ENCODE measurements at places on chromosomes 6 and 20.
A peak's percentile ranks its signal among the peaks of the same experiment; 100 is the strongest.

DNA sequence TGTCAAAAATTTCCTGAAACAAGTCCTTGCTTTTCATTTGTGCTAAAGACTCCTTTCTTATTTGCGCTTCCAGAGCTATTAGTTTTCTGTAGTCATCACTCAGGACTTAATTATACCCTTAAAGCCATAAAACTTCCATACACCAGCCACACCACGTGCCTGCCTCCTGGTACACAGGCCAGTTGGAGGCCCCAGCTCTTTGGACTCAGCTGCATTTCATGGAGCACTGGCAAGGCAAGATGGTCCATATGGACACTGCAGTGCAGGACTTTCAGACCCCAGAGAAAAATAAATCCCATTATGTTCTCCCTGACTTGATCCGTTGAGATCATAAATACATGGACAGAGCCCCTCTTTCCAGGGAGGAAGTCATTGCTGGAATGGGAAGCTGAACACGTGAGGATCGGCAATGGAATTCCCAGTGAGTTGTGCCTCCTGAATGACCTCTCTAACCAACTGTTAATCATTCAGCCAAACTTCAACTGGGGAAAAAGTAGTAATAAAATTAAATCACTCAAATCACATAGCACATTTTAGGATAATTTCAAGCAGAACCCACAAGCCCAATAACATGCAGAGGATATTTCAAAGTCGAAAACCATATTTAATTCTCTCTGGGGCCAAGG lies 173.1 kb downstream of the HACE1 start:
- DNase-seq: no peak

DNA sequence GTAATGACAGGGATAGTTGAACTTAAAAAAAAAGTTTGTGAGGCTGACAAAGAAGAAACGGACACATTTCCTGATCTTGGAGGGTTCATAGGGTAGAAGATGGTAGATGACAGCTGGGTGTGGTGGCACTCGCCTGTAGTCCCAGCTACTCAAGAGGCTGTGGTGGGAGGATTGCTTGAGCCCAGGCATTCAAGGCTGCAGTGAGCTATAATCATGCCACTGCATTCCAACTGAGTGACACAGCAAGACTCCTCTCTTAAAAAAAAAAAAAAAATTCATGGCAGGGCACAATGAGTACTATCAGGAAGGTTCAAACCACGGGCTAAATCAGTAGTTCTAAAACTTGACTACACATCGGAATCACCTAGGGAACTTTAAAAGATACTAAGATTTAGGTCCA lies 2.0 kb upstream of the MICA start:
- no peak for DNase-seq

DNA sequence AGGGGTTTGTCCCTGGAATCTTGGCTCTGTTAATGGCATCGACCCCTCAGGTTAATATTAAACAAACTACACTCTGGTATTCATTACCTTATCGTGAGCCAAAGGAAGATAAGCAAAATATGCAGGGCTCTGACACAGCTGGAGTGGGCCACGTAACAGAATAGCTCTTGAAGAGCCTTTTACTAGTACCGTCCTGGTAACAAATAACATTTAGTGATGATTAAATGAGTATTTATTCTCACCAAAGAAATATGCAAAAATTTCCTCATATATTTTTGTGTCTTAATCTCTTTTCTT lies 20.1 kb upstream of the UTRN start:
- no peak for DNase-seq

GRCh38 chr20:63456429-63457284 lies 15.8 kb downstream of the KCNQ2 start:
- no peak for DNase-seq

DNA sequence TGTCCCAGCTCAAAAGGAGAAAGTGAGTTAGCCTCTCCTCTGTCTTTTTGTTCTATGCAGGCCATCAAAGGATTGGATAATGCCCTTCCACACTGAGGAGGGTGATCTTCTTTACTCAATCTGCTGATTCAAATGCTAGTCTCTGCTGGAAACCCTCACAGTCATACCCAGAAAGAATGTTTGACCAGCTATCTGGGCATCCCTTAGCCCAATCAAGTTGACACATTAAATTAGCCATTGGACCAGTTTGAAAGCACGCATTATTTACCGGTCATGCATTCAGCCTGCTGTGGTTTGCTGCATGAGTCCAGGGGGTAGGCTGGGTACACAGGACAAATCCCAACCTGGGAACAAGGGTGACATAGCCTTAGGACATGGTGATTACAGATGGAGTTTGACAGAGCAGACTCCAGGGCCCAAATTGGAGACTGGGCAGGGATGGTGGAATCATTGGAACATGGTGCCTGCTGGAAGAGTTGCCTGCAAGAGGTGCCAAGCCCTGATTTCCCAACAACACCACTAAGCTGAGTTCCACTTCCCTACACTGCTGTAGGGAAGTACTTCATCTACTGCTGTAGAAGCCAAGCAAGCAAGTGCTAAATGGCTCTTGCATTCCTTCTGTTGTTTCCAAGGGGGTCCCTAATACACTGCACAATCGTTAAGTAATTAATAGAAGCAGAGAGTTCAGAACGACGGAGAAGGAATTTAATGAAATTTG lies 87.7 kb downstream of the RNF182 start:
- no peak for DNase-seq

GRCh38 chr20:17936286-17936760 lies 32.3 kb downstream of the SNX5 start:
- no peak for DNase-seq

DNA sequence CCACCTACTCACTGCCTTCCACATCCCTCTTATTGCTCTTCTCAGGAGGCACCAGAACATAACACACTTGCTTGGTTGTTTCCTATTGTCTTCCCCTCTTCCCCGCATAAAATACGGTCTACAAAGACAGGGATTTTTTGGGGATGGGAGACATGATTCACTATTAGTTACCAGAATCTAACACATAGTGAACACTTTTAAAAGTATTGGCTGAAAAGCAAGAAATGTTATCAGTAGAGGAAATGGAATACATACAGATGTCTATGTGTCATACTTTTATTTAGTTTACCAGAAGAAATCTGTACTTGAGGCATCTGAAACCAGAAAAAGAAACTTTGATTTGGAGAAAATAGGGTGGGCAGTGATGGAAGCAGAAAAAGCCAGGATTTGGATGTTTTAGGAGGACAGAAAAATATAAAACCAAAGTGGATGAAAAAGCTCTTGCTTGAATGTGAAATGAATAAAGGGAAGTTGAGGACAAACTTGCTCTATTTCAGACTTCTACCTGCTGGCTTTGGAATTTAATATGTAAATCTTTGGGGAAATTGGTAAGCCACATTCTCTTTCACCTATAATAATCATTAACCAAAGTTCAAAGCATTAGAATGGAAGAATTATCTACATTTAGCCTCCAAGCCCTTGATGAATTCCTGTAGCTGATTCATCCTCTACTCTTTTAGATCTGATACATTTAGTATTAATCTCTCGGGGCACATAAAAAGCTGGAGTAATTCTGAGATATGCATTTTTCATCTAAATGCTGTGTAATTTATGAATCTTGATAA lies 82.6 kb downstream of the DOK5 start:
- no peak for DNase-seq

- no peak for DNase-seq
Observed at GRCh38 chr20:48128436-48128835, 343.2 kb upstream of the SULF2 start.

DNA sequence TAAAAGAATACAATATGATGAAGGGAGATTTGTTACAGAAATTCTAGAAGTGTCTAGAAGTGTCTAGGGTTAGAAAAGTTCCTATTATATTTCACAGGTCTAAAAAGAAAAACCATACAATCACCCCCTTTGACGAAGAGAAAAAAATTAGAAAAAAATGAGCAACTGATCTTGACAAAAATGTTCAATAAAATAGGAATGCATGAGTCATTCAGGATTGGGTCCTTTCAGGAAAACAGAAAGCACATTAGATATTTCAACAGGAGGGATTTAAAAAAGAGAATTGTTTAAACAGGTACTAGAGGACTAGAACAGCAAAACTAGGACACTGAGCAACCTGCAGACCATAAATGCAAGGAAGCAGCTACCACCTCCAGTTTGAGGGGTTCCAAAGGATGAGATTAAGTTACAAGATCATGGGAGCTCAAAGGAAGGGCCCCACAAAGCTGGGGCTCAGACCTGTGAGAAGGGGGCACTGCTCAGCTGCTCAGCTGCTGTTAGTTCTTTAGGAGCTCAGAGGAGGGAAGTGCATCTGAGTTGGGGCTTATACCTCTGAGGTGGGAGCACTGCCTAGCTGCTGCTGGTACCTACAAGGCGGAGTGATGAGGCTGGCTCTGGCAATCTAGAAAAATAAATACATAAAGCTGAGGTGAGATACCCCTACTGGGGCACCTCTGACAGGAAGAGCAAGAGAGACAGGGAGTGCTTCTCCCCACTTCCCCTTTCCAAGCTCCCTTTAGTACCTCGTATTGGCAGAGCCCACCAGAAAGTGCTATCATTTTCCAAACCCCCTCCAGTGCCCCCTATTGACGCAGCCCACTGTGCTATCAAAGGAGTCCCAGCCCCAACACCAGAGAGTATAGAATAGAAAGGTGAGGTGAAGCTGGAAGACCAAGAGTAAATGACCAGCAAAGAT lies 27.1 kb upstream of the BEND6 start:
- no peak for DNase-seq

DNA sequence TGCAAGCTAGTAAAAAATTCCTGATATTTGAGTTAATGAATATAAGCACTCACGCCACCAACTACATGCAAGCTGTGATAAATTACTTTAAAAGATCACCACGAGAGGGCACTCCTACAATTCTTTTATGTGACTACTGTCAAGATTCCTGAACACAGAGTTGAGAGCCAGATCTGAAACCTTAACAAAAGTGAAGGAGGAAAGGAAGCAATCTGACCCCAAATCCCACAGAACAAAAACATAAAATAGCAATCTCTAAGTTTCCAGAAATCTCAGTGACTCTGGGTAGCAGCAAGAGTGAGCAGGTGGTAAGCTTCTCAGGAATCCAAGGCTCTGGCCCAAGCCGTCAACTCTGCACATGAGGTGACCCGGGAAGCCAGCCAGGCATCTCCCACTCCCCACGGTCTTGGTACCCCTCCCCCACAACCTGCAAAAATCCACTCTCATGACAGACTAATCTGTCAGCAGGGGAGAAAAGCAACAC lies 55.1 kb downstream of the STAU1 start:
- DNase-seq: no peak

GRCh38 chr6:146077992-146078391 lies 49.1 kb downstream of the GRM1 start:
- no peak for DNase-seq

DNA sequence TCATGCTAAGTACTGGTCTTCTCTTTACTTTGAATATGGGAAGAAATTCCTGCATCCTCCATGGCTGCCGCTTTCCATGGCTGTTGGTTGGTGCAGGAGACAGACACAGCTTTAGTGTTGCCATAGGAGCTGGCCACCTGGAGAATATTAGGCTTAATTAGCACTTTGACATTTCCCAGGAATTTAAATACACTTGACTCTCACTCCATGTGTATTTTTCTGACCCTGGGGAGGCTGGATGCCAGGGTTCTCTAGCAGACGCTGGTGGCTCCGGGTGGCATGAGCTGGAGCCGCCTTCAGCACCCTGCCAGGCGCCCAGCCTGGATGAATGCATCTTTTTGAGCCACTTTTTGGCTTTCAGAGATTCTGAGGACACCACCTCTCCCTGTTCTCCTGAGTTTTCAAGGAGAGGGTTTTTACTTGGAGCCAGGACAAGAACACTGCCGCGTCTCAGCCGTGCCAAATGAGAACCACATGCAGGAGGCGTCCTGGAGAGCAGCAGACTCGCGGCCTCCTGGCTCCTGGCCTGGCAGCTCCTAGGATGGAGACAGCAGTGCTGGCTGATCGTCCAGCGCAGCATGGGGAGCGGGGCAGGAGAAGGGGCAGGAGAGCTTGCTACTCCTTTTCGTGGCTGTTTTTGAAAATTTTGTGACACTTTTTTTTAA lies 258.8 kb downstream of the SMOC2 start:
- DNase-seq: peak; percentile 79

Measured in right forelimb (tissue), 1 donor.